ENCODE measurements at places on chromosomes 16 and 17.

GRCh38 chr16:24308200-24308599 is 52.1 kb downstream of the CACNG3 start:
- DNase-seq, result no peak

GRCh38 chr16:11957591-11958395 is 7.2 kb upstream of the TNFRSF17 start:
- DNase-seq, result no peak

DNA sequence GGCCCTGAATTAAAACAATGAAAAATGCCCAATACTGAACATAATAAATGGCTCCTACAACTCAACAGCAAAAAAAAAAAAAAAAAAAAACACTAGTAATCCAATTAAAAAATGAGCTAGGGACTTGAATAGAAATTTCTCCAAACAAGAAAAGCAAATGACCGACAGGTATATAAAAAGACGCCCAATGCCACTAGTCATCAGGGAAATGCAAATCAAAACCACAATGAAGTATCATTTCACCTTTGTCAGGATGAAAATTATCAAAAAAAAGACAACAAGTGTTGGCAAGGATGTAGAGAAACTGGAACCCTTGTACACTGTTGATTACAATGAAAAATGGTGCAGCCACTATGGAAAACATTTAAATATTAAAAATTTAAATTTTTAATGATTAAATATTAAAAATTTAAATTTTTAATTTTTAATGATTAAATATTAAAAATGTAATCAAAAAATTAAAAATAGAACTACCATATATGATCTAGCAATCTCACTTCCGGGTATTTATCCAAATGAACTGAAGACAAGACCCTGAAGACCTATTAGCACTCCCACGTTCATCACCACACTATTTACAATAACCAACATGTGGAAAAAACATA is 28.1 kb downstream of the BBS2 start:
- DNase-seq, result no peak

DNA sequence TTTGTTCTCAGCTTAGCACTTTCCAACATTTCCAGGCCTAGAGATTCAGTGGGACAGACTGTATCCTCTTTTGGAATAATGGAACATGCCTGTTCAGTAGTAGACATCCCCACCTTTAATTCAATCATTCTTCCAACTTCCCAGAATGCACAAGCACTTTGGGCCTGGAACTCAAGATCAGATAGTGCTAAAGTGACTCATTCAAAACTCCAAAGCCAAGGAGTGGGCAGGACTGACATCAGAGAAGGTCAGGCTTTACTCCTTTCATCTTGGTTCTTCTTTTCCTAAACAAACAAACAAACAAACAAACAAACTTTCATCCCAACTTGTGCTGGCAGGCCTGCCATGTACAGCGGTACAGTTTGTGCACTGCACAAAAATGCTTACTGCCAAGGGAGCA is 172.0 kb downstream of the AXIN2 start:
- DNase-seq, result no peak

- no peak for DNase-seq
Measured at GRCh38 chr17:68640242-68640989, 39.2 kb upstream of the FAM20A start.

DNA sequence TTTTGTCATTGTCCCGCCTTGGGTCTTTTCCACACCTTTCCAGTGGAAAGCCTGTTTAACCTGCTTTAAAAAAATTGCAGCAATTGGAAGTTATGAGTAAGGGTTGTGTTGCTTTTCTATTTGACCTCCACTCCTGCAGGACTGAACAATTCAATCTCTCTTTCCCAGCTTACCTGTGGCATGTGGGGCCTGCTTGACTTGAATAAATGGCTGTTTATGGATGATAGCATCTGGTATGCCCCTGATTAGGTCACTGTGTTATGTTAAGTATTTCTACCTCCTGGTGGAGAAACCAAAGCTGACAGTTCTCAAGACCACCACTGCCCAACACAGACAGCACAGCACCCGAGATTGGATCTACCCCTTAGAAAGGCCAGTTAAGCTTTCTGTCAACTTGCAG is 64.8 kb upstream of the NOG start:
- DNase-seq, result no peak

- no peak for DNase-seq
Measured at GRCh38 chr16:1488619-1489018, at the start of gene PTX4. Gene PTX4 (minus strand): TSS chr16:1488944. CDS start chr16:1488909, 35 bp downstream.

DNA sequence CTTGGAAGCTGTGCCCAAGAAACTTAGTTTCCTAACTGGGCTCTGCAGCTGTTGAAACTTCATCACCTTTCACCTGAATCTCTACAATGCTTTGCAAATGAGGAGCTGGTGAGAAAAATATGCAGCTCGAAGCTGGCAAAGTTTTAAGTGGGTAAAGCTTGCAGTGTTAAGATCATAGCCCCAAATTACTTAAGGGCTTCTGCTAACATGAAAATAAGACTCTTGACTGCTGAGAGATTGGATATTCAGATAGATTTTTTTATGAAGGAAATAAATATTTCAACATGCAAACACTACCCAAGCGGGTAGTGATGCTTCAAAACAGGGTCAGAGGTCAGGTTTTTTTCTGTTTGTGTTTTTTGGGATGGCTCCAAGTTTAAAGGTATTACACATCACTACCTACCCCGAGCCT is 278.7 kb downstream of the FTO start:
- no peak for DNase-seq

- no peak for DNase-seq
Measured at GRCh38 chr17:80105762-80106161, 4.4 kb downstream of the GAA start.

- DNase-seq, result no peak
Measured at GRCh38 chr16:3889059-3889458, 8.5 kb upstream of the CREBBP start.

DNA sequence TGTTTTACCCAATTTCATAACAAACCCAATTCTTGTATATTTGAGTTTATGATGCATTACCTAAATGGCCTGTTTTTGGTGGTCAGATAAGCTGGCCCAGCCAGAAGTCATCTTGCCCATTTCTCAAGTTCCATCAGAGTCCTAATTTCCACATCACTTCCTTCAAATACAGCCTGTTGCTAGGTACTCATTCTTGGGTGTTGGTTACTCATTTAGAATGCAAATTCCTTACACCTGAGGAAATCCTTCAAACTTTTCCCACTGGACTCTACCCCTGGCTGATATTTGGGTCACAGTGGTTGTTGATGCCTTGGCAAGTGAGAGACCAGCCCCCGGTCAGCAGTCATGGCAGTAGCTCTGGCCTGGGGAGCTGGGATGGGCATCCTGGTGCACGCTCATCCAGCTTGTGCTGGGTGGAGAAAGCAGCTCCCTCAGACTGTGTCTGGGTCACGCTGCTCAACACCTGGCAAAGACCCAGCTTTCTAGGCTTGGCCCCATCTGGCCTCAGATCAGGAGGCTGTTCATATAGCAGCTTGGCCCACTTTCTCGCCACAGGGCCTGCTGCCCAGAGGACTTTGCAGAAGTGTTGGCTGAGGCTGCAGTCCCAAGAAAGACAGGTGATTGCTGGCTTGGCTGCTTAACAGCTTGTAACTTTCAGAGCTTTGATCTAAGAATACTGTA is 25.8 kb downstream of the WSB1 start:
- DNase-seq, result no peak

- no peak for DNase-seq
Measured at GRCh38 chr16:54072237-54072636, 214.3 kb downstream of the IRX3 start.

DNA sequence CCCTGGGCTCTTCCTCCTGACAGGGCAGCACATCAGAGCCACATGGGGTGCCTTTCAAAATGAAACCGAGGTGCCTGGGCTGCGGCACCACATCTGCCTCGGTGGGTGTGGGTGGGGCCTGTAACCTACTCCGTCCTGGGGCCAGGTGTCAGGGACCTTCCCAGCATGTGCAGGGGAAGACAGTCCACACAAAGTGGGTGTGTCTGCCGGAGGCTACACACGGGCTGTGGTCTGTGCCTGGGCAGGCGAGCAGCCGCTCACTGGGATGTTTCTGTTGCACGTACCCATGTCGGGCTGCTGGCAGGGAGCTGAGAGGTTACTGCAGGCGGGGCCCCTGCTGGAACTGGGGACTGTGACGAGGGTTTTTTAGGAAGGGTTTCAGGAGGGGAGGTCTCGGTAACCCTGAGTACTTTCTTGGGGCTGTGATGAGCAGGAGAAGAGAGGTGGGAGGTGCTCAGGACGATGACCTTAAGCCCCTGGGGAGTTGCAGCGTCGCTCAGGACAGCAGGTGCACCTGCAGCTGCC is 351.2 kb downstream of the SEC14L1 start:
- no peak for DNase-seq

DNA sequence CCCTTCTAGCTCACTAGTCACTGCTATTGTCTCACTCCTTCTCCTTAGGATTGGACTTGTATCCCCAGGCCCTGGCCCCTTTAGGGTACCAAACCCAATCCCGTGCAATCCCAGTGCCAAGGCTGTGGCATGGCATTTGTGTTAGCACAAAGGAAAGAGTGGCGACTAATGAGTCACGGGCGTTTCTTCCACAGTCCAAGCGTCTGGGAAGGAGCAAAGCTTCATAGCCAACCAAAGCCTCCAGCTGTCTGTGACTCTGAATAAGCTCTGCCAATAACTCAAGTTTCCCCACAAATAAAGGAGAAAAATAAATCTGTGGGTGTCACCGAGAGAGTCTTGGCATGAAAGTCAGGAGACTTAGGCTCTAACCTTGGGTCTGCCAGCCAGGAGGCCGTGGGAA is 54.6 kb upstream of the COX10 start:
- DNase-seq, result no peak

DNA sequence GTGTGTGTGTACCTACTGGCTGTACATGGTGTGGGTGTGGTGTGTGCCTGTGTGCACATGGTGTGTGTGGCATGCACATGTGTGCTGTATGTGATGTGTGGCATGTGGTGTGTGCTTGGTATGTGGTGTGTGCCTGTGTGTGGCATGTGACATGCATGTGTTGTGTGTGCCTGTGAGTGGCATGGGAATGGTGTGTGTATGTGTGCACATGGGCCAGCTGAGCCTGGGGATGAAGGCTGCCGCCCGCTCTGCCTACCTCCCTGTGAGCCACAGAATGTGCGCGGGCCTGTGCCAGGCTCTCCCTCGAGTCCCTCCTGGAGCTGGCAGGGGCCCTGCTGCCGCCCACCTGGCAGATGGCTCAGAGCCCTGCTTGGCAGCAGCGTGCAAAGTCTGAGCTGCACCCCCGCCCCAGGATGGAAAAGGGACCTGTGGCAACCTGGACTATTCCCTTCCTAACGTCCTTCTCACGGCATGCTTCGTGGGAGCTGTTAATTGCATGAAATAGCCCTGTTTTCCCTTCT is 9.3 kb downstream of the PRSS27 start:
- DNase-seq, result no peak

DNA sequence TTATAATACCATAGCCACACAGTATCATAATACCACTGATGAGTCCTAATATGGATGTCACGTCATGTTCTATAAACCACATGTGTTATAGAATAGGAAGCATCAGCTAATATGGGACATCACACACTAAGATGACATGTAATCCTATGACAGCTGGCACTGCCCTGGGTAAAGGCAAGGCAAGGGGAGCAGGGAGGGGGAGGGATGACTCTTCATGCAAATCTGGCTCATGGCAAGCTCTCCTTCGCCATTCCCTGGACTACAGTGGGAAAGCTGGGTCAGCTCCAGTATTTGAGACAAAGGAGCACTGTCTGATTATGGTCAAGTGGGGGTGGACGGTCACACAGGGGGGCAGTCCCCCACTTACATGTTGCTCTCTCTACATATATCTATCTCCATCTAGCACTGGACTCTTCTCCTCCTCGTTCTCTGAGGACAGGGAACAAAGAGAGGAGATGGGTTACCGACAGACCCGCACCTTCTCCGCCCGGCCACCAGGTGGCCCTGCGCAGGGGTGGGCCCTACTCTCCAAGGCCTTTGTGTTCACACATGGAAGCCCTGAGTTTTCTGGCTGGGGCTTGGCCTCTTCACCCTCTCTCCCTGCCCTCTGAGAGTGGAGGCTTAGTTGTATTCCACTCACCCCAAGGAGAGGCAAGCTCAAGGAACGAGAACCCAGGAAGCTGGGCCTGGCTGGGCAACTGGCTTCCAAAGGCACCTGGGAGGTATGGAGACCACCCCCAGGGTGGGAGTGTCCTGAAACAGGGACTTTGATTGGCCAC is 23.4 kb upstream of the MPO start:
- DNase-seq, result no peak

GRCh38 chr17:804541-805435 is 22.6 kb downstream of the MRM3 start:
- no peak for DNase-seq

- no peak for DNase-seq
Measured at GRCh38 chr16:67169642-67170167, 633 bp upstream of the NOL3 start.

GRCh38 chr17:77675816-77676215 is 282.7 kb upstream of the TNRC6C start:
- no peak for DNase-seq
